ENCODE measurements at places on chromosomes 3 and 15.

DNA sequence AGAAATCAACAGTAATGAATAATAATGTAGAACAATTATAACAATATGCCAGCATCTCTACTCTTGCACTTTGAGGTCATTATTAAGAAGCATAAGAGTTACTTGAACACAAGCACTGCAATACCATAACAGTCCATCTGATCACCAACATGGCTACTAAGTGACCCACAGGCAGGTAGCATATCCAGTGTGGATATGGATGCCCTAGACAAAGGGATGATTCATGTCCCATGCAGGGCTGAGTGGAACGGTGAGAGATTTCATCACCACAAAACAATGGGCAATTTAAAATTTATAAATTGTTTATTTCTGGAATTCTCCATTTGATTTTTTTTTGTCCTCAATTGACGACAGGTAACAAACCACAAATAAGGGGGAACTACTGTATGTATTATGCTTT lies 107.7 kb upstream of the TSC22D2 start:
- DNase-seq: no peak

GRCh38 chr3:198032039-198032936 lies 72.3 kb downstream of the LMLN start:
- DNase-seq: no peak

DNA sequence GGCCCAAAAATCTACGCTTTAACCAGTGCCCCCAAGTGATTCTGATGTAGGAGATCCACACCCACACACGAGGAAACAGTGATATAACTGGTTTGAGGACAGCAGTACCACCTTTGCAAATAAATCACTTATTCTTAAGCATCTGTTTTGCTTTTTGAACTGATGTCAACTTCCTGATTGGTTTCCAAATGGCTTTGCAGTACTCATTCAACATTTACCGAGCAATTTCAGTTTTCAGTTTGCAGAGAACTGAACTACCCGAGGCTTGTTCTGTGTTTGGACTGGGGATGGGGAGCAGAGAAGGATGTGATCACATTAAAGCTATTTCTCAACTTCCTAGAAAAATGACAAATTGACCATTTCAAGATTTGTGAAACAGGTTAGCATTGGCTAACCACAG lies 1.1 kb upstream of the GYG1 start:
- DNase-seq: no peak

DNA sequence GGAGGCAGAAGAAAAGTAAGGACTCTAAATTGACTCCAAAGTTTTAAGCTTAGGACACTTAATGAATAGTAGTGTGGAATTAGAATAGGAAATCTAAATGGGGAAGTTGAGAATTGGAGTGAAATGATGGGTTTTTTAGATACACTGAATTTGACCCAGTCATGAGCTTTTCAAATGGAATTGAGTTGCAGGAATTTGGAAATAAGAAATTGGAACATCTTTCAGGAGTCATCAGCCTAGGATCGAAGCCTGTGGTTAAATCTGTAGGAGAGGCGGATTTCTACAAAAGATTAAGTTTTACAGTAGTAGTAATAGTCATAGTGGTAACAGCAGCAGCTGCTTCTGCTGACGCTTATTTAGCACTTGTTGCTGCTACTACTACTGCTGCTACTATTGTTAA lies 129.0 kb upstream of the LRRFIP2 start:
- no peak for DNase-seq

DNA sequence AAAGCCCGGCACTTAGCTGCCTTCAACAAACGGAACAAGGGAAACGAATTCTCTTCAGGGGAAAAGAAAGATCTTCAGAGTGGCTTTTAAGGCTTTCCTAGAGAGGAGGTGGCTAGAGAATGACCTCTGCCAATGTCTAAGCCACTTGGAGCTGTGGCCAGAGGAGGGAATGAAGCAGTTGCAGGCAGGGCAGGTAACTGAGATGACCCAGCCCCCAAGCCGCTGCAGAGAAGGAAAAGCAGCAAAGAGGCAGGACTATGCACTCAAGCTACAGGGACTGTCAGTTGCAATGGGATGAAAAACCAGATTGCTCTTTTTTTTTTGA lies 113.5 kb downstream of the SEC22A start:
- no peak for DNase-seq

- DNase-seq: no peak
Measured at GRCh38 chr15:69609776-69610175, 157.2 kb downstream of the RPLP1 start.

All from NCI-H187 (cell line).